ENCODE measurements at places on chromosomes 5 and 9.

DNA sequence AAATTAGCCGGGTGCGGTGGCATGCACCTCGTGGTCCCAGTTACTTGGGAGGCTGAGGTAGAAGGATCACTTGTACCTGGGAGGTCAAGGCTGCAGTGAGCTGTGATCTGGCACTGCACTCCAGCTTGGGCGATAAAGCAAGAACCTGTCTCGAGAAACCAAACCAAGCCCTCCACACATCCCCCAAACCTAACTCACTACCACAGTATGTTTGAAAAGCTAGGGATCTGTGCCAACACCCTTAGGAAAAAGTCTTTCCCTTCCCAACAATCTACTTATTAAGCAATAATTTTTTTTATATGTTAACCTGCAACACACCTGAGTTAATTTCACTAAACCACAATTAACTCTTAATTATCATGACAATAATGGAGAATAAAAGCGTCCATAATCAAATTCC is 2.2 kb downstream of the UBTD2 start:
- no peak for DNase-seq

DNA sequence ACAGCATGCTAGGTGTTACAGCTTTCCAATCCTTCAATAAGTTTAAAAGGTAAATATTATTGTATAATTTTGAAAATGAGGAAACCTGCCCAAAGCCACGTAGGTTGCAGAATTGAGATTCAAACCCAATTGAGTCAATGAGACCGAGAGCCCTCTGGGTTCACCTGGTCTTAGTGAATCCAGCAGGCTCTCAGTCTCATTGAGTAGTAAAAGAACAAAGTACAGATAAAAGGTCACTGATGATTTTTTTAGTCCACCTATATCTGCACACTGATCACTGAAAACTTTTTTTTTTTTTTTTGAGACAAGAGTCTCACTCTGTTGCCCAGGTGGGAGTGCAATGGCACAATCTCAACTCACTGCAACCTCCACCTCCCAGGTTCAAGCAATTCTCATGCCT is 27.2 kb downstream of the PLPP1 start:
- DNase-seq, result no peak

DNA sequence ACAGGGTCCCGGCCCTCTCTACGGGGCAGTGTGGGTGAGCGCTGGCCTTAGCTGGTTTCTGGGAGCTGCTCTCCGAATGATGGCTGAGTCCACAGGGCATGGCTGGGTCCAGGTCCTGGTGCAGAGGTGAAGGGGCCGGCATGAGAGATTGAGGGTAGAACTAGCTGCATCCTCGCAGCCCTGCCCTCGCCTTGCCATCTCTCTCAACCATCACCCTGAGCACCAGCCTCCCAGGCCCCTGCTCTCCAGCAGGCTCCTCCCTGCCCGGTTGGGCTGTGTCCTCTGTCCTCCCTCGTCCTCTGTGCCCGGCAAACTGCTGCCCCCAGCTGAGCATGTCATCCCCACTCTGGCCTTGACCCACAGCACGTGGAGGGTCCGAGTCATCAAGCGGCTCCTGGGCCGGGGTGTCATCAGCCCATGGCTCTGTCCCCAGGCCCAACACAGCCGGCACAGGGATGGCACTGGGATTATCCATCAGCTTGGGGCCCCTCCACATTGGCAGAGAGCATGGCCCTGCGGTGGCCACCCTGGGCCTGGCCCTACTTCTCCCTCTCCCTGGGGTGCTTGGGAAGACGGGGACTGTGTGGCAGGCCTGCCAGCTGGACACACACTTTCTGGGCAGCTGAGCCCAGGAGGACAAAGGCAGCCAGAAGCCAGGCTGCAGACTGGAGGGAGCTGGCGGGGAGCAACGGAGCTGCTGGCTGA is 8.4 kb downstream of the FLT4 start:
- DNase-seq, result no peak

DNA sequence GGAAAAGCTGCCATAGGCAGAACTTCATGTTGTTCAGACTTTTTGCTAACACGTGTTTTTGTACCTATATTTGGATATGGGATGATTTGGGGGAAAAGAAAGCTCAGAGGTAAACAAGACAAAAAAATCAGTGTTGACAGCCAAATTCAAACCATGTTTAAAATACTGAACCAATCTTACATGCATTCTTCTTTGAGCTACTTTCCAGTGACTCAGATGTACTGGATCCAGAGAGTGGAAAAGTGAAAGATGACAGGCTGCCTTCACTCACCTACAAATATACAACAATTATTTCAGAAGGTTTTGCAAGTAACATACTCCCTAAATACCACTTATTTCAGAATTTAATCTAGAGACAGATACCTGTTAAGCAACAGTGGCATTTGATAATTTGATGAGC is 165.7 kb downstream of the MPDZ start:
- peak; percentile 11 for DNase-seq

GRCh38 chr5:111746791-111747190 is 10.2 kb downstream of the NREP start:
- no peak for DNase-seq

GRCh38 chr9:107587191-107587963 is 97.8 kb upstream of the KLF4 start:
- no peak for DNase-seq

GRCh38 chr5:33827885-33828284 is 63.9 kb downstream of the ADAMTS12 start:
- DNase-seq, result peak; percentile 71

- no peak for DNase-seq
Measured at GRCh38 chr9:33818167-33818846, 1.3 kb downstream of the UBE2R2 start.

DNA sequence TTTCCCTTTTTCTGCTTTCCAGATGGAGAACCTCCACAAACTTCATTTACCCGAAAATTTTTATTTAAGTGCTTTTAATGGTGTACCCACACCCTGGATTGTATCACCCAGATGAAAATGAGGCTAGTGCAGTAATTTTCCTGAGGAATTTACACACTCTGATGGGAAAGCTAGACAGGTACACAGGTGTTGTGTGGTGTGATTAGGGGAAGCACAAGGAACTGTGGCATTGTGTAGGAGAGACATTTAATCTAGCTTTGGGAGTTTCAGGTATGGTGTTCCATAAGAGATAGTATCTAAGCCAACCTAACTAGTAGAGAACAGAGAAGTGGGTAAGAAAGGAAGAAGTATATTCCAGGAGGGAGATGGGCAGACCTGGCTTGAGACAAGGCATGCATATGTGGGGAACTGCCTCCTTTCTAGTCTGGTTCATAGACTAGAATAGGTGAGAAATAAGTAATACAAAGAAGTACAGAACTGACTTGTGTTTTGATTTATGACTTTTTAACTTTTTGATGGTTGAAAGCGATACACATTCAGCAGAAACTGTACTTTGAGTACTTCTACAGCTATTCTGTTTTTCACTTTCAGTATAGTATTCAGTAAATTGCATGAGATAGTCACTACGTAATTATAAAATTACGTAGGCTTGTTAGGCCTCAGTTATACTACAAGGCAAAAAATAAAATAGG is 22.9 kb upstream of the ROPN1L start:
- no peak for DNase-seq

DNA sequence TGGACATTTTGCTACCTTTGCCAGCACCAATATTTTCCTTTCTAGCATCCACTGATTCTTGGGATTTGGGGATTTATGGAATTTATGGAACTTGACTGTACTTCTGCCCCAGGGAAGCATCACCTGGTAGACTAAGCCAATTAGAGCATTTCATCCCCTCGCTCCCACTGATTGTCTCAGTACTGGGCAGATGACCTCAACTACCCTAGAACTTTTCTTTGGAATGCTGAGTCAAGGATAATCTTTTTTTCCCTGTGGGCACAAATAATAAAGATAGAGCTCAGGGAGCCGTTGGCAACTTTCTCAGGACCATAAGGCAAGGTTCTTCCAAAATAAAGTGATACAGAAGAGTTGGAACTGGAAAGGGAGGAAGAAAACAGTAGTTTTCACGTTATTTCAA is 438.4 kb downstream of the PLK2 start:
- no peak for DNase-seq

DNA sequence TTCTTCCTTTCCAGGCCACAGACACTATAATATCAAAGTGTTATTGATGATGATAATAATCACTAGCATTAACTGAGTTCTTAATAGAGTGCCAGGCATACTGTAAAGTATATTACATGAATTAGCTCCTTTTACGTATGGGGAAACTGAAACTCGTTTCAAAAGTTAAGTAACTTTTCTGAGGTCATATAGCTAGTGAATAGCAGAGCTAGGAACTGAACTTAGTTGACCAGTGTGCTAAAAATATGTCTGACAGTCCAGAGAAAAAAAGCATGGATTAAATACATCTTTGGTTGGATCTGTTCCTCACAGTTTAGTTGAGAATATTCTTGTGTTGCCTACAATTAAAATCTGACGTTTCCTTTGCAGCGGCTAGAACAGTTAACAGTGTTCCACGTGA is 18.4 kb upstream of the CATSPER3 start:
- DNase-seq, result no peak

GRCh38 chr5:131281133-131281867 is 17.4 kb downstream of the CDC42SE2 start:
- DNase-seq, result peak; percentile 27

- peak; percentile 61 for DNase-seq
Measured at GRCh38 chr5:72427488-72428437, 79.4 kb downstream of the ZNF366 start.

DNA sequence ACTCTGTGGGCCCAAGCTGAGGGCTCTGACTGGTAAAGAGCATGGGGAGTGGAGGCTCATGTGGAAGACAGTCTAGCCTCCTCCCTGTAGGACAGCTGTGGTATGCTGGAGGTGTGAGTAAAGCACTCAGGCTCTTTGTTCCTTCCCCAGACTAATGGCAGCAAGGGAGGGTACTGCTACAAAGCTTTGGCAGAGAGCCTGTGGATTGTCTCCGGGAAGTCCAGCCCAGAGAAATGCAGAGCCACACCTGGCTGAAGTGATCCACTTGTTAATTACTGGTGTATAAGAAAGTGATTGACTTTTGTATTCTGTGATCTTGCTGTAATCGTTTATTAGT is 161.7 kb downstream of the OXCT1 start:
- DNase-seq, result no peak

DNA sequence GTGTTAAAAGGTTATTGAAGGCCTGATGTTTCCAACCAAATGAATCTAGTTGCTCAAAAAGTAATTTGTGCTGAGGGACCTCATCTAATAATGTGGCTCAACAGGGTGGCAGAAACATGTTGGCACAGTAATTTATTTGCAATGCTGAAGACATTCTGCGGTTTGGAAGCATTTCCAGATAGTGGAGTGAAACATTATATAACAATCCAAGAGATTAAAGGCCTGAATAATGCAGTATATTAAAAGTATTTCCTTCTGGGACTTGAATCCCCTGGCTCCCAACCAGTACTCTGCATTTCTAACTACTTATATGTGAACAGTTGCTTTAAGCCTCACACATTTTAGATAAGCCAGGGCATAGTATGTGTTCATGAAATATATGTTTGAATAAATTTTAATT is 25.9 kb upstream of the ALDH1A1 start:
- DNase-seq, result peak; percentile 79

- DNase-seq, result peak; percentile 40
Measured at GRCh38 chr5:83564069-83564749, 92.7 kb downstream of the VCAN start.

GRCh38 chr5:159543326-159543725 is 213.0 kb upstream of the IL12B start:
- no peak for DNase-seq

DNA sequence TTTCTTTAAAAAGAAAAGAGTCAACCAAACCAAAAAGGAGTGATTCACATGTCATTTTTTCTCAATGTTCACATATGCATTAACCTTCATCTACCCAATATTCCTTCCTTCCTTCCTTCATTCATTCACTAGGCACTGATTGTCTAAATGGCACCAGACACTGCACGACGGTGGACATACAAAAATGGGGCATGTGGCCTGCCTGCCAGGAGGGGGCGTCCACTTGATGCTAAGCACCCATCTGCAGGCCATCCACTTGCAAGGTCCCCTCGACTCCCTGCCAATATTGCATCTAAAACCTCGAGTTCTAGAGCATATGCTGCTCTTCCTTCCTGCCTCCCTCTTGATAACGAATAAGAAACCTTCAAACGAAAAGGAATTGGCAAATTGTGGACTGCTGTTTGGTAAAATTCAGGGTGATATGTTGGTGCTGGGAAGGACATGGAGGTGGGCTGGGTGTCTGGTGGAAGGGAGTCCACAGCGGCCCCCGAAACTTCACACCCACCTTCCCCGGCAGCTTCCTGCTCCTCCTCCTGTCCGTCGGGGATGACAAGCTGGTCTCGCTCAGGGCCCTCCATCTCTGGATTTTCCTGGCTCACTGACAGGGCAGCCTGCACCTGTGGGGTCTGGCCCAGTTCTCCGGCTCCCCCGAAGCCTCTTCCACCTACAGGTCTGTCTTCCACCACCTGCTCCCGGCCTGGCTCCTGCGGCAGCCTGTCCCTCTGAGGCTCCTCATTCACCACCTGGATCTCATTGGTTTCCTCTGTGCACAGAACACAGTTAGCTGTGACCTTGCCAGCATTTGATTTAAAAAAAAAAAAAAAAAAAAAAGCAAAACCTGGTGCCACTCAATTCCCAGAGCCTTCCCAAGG is 64.3 kb downstream of the GOLM1 start:
- DNase-seq, result peak; percentile 40

DNA sequence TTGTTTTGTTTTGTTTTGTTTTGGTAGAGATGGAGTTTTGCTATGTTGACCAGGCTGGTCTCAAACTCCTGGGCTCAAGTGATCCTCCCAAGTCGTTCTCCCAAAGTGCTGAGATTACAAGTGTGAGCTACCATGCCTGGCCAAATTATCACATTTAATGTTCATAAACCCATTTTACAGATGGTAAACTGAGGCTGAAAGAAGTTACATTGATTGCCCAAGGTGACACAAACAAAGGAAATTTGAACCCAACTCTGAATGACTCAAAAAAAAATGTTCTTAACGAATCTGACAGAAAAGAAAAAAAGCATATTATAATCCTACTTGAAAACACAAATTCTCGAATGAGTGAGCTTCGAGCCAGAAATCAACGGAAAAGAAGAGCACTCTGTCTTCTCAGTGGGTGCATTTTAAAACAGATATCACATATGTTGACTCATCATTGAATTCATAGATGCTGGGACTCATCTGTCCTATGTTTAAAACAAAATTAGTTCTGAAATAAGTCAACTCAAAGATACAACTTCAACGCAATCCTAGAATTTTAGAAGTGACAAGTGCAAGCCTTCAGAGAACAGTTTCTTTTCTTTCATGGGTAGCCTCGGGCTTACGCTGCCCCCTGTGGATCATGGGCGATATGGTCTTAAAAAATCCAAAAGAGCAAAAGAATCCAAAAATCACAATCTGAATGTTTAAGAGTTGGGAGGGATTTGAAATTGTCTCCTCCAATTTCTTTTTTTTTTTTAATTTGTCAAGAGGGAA is 28.4 kb downstream of the TIMD4 start:
- peak; percentile 15 for DNase-seq

DNA sequence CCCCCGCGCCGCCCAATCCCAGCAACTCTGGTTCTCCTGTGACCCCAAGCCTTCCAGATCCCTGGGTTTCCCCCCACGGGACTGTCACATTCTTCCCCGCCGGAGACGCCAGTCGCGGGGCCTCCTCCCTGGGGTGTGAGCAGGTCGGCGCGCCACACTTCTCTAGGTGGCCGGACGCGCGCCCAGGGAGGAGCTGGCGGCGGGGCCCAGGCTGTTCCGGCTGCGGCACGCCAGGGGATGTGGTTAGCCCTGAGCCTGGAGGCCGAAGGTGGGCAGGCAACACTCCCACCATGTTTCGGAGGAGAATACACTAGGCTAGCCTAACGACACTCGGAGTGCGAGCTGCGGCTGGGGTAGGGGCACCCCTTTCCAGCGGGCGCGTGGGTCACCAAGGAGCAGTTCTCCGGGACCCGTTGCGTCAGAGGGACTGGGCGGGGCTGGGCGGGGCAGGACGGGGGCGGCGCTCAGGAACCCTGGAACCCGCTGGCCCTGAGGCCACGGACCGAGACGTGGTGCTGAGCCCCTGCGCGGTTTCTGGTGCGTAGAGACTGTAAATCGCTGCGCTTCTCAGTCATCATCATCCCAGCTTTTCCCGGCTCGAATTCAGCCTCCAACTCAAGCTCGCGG is at the start of gene SLC27A6:
Gene SLC27A6, plus strand, starts transcription at position 478 of the 627 bp plus-strand sequence. CDS start 650 bp downstream, outside the sequence.
- peak; percentile 10 for DNase-seq
